Smooth muscle cell of the pulmonary artery (primary cell): ENCODE measurements at places on chromosomes 5 and 9. TPM values are rescaled to one million over a fixed set of nuclear protein-coding genes. Genes with fewer than 3 reads are reported as not detected.

Gene FAM78A
- total RNA-seq: 0.69 and 0.85 TPM in 2 replicates

Gene CYFIP2
- 15.7 and 31.7 TPM in 2 replicates for total RNA-seq

Gene NTRK2
- 1.0 and 18.4 TPM in 2 replicates for total RNA-seq

Gene S1PR3
- 9.9 and 25.4 TPM in 2 replicates for total RNA-seq

Gene OBP2B
- not detected in 2 replicates for total RNA-seq

Gene ZCCHC7
- total RNA-seq: 16.7 and 17.2 TPM in 2 replicates

Gene OTP
- not detected in 2 replicates for total RNA-seq

Gene PRDM12
- total RNA-seq: not detected in 2 replicates

Gene UBE2D2
- 43.5 and 49.7 TPM in 2 replicates for total RNA-seq

Gene REEP2
- 11.2 and 29.8 TPM in 2 replicates for total RNA-seq

Gene EIF4E1B
- total RNA-seq: not detected in 2 replicates

Gene SARDH
- total RNA-seq: 5.0 and 11.7 TPM in 2 replicates

Gene FAM153A
- 0.10 and 0.20 TPM in 2 replicates for total RNA-seq

Gene CYLC2
- total RNA-seq: not detected in 2 replicates

Gene DMGDH
- 1.9 and 2.3 TPM in 2 replicates for total RNA-seq

Gene MARCOL
- not detected in 2 replicates for total RNA-seq

Gene PCDHGA12
- total RNA-seq: 40.2 and 46.0 TPM in 2 replicates

Gene SLC25A2
- total RNA-seq: 0.13 and 0.26 TPM in 2 replicates

Gene PCDHGC4
- 3.5 and 4.2 TPM in 2 replicates for total RNA-seq

Gene SLIT3
- total RNA-seq: 69.2 and 206 TPM in 2 replicates
